ENCODE measurements at places on chromosomes 5 and 9. TPM values are rescaled to one million over a fixed set of nuclear protein-coding genes. Genes with fewer than 3 reads are reported as not detected.

The BNC2 gene
- 9.6 TPM for total RNA-seq

The STKLD1 gene
- not detected for total RNA-seq

The HTR4 gene
- total RNA-seq: not detected

The ANGPTL2 gene
- total RNA-seq: 71.5 TPM

The ANXA2R gene
- total RNA-seq: 0.97 TPM

The CNOT6 gene
- 13.3 TPM for total RNA-seq

The GLDC gene
- total RNA-seq: 3.4 TPM

The PLEKHG4B gene
- total RNA-seq: not detected

The FAM169A gene
- total RNA-seq: not detected

The TAF11L5 gene
- total RNA-seq: not detected

All from cardiac atrium fibroblast (primary cell).